ENCODE measurements at places on chromosomes 11 and 22.

- no peak for DNase-seq
These were observed 580 bp downstream of the ILK start for GRCh38 chr11:6604081-6604626.

- no peak for DNase-seq
These were observed 314.4 kb downstream of the AASDHPPT start for GRCh38 chr11:106391771-106392420.

DNA sequence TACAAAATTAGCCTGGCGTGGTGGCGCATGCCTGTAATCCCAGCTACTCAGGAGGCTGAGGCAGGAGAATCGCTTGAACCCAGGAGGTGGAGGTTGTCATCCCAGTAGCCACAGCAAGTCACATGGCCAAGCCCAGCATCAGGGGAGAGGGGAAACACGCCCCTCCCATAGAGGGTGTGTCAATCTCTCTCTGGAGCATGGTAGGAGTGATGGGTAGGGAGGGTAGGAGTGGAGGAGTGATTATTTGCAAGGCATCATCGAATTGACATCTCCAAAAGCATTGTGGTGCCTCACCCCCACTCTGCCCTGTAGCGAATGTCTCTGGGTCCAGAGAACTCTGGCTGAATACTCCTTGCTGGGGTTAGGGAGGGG, 6.1 kb upstream of the SSTR3 start:
- no peak for DNase-seq

DNA sequence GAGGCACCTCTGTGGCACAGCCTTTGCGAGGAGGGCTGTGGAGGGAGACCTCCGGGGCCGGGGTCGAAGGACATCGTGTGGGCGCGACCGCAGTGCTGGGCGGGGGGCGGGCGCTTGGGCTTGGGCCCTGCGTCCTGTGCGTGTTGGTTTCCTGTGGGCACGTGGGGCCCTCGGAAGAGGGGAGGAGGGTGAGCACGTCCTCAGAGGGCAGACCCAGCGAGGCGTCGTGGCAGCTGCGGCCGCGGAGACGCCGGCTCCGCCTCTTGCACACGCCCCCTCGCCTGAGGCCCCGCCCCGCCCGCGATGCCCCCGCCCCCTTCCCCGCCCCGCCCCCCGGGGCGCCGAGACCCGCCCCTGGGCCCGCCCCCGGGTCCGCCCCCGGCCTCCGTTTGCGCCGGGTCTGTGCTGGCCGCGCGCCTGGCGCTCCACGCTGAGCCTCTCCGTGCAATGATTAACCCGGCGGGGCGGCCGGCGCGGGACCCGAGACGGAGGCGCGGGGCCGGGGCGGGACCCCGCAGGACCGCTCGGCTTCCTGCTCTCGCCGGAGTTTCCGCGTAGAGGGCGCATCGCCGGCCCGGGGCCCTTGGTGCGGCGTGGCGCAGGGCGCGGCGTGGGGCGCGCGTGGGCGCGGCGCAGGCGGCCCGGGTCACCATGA, at the start of gene PRR5:
Gene PRR5, plus strand, starts transcription at position 381 of the 655 bp plus-strand sequence. Its CDS starts 271 bp downstream, at position 652.
- no peak for DNase-seq

DNA sequence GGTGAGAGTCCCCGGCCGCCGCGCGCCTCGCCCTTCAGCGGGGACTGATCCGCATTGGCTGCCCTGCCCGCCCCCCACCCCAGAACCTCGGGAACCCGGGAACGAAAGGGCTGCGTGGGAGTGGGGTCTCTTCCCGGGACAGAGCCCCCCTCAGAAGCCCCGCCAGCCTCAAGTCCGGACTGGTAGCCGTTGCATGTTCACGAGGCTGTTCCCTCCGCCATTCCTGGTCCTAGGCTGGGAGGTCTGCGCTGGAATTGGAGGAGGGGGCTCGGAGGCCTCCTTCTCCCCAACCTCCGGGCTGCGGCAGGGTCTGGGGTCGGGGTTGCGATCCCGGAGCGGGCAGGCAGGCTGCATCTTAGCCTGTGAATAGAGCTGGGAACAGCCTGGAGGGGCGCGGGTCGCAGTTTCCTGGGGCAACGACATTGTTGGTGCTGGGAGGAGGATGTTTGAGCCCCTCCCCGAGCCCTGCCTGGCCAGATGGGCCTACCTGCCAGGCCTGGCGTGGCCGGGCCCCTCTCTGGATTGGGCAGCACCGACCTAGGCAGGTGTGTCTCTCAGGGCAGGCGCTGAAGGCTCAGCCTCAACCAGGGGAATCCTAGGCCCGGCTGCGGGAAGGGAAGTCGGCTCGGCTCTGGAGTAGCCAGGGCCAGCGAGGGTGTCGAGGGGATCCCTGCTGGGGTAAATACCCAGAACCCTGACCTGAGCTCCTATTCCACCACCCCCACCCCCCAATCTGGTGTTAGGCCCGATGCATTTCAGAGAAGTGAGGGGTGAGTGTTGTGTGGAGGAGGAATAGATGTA, 670 bp downstream of the MAPK8IP1 start:
- no peak for DNase-seq

- DNase-seq: no peak
These were observed 84.9 kb upstream of the RAB1B start for GRCh38 chr11:66183494-66184048.

DNA sequence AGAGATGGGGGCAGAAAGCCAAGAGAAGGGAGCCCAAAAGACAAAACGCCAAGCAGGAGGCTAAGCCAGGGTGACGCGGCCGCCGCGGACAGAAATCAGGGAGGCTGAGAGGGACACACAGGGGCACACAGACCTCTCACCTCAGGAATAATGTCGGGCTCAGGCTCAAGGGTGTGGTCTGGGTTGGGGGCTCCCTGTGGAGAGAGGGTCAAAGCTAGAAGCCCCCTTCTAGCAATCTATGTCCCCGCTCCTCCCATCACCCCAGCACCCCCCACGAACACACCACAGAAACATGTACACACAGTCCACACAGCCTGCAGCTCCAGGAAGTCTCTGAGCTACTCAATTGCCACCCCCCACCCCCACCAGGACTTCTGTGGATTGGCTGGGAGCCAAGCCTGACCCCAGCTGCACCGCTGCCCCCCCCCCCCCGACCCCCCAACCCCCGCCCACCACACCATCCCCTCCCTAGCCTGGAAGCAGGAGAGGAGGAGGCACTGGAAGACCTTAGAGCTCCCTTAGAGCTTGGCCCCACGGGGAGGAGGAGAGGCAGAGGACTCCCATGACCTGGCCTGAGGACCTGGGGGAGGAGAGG, 6.9 kb downstream of the BCL9L start:
- DNase-seq: no peak

GRCh38 chr11:68008381-68009337, 1.5 kb upstream of the ALDH3B1 start:
- no peak for DNase-seq

GRCh38 chr11:43907028-43907975, 26.7 kb downstream of the ALKBH3 start:
- DNase-seq: no peak

DNA sequence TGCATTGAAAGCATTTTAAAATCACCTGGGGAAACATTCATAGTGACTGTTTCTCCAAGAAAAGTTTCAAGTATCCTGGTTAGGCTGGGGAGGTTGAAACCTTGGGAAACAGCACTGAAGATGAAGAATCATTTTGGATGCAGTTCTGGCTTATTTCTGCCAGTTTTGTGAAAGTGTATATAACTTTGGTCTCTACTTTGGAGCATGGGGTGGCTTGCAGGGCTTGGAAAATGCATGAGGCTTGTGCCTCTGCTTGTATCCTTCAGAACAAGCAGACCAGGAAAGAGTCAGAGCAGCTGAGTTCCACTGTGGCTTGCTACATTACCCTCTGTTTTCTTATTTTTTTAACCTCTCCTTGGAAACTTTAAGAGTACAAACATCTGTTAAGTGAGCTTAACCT, 19.5 kb downstream of the SLC5A12 start:
- no peak for DNase-seq

DNA sequence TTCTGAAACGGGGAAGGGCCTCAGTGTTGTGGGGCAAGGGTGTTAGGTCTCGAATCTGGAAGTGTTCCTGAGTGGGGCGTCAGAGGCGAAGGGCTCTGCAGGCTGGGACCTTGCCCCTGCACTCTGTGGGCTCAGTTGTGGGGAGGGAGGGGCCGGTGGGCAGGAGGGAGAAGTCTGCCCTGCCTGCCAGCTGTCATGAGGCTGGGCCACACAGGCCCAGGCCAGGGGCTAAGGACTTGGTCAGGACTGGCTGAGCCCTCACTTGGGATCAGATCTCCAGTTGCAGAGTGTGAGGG, at the start of gene CRACR2B:
Gene CRACR2B, plus strand, starts transcription at position 23 of the 296 bp plus-strand sequence. CDS start 689 bp downstream, outside the sequence.
- no peak for DNase-seq

GRCh38 chr11:12356944-12357655, 20.3 kb upstream of the PARVA start:
- DNase-seq: no peak

GRCh38 chr11:123560006-123560405, 94.4 kb downstream of the SCN3B start:
- DNase-seq: no peak

DNA sequence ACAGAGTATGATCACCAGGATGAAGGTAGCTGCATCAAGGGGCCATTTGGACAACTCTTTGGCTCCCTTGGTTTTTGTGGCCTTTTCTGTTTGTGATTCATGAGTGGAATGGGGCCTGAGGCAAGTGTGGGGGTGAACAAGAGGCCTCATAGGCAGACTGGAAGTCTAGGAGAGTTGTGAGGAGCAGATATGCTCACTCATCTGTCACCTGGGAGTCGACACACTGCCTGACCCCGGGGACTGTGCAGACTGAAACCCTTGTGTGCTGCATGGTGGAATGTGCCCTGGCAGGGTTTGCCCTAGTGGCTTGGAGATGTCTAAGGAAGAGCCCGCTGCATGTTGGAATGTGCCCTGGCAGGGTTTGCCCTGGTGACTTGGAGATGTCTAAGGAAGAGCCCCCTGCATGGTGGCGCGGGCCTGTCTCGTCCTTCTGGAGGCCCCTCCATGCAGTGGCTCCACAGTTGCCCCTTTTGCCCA, 60.0 kb downstream of the MED15 start:
- no peak for DNase-seq

- DNase-seq: no peak
These were observed 9.2 kb upstream of the KCNE3 start for GRCh38 chr11:74476536-74476935.

- no peak for DNase-seq
These were observed 118.8 kb upstream of the CRYBB3 start for GRCh38 chr22:25080855-25081254.
